ENCODE measurements at places on chromosomes 5 and 9.
A peak's percentile ranks its signal among the peaks of the same experiment; 100 is the strongest.

GRCh38 chr5:81825237-81825636 is 74.3 kb upstream of the SSBP2 start:
- no peak for DNase-seq

DNA sequence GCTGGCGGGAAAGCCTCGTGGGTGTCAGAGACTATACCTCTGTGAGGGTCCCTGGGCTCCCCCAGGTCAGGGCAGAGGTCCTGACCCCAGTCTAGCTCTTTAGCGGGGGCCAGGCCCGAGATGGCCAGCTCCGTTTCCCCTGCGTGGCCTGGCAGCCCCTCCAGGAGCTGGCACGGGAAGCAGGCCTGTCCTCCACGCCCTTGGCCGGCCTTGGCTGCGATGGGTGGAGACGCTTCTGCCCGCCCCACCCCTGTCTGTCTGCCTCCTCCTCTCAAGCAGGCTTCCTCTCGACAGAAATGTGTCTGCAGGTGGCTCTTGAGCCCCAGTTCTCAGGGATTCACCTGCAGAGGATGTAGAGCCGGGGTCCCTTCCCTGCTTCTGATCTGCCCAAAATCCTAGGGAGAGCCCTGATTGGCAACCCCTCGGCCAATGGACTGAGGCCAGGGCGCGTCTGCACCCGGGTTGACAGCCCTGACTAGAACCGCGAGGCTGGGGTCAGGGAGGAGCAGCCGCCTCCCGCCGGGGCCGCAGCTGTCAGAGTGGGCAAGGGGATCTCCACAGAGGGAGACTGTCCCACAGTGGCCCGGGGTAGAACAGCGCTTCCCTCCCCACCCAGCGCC is 2.6 kb upstream of the GRIN1 start:
- DNase-seq = no peak

DNA sequence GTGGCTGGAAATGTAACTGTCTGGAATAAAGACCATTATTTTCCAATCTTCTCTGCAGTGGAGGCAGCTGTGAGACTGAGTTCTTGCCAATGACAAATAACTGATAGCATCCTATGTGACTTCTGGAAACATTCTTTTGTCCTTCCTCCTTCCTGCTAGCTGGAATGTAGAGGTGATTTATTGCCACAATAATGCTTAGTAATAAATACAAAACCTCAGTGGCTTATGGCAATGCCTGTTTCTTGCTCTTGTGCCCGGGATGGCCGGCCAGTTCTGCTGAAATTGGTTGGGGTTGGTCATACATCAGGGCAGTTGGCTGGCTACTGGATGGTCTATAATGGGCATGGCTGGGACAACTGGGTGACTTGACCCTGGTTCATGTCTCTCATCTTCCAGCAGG is 12.2 kb upstream of the TEX48 start:
- no peak for DNase-seq

GRCh38 chr5:73582285-73583145 is 17.0 kb downstream of the UTP15 start:
- no peak for DNase-seq

DNA sequence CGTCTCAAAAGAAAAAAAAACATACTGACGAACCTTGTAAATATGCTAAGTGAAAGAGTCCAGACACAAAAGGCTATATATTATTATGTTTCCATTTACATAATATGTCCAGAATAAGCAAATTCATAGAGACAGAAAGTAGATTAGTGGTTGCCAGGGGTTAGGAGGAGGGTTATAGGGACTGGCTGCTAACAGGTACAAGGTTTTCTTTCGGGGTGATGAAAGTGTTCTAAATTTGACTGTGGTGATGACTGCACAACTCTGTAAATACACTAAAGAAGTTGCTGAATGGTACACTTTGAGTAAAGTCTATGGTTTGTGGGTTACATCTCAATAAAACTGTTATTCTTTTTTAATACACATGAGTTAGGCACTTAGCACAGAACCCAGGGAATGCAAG is 98.8 kb downstream of the MYO10 start:
- DNase-seq = no peak

GRCh38 chr9:90455316-90455715 is 187.3 kb downstream of the DIRAS2 start:
- no peak for DNase-seq

GRCh38 chr5:138352722-138353559 is 456 bp downstream of the KDM3B start:
- DNase-seq = peak; percentile 58

GRCh38 chr5:160966921-160967320 is 114.9 kb upstream of the ATP10B start:
- no peak for DNase-seq

- no peak for DNase-seq
Observed at GRCh38 chr9:99966716-99967115, 60.3 kb downstream of the STX17 start.
